ENCODE measurements at places on chromosomes 16 and 17.
A peak's percentile ranks its signal among the peaks of the same experiment; 100 is the strongest.

DNA sequence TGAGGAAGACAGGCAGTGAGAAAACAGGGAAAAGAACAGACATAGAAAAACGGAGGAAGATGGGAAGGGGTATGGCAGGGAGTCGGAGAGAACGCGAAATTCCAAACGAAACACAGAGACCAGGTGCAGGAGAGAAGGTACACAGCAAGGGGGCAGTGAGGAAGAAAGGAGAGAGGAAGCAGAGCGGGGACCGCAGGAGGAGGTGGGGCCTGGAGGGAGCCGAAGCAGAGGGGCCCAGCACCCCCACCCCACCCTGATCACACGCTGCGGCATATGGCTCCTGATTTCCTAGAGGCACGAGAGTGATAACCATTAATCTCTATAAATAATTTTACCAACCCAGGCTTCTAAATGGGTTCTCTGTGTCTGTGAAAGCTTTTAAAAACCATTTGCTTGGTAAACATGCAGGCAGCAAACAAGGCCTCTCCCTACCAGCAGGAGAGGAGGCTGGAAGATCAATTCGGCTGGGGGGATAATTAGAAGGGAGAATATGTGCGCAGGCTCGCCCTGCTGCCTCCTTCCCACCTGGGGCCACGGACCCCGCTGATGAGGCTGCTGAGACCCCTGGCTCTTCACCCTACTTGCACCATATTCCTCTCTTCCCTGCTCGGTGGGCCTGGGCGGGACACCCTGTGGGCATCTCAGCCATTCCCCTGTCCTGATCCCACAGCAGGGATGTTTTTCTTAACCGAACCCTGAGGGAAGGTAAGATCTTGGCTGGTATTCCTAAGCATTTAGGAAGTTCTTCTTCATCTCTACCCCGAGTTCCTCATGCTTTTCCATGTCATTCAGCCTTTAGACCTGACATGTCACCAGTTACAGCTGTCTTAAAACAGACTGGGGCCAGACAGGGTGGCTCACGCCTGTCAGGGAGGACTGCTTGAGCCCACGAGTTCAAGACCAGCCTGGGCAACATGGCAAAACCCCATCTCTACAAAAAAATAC lies 86.7 kb downstream of the TMEM132E start:
- DNase-seq = no peak

- DNase-seq = peak; percentile 4
These were observed 192.4 kb upstream of the HSBP1 start for GRCh38 chr16:83615141-83615952.

GRCh38 chr17:76937238-76937637 lies 69.0 kb downstream of the MGAT5B start:
- DNase-seq = no peak

GRCh38 chr17:27970587-27970986 lies 71.9 kb upstream of the NLK start:
- DNase-seq = no peak

GRCh38 chr17:82913304-82914043 lies 73.7 kb upstream of the ZNF750 start:
- no peak for DNase-seq

DNA sequence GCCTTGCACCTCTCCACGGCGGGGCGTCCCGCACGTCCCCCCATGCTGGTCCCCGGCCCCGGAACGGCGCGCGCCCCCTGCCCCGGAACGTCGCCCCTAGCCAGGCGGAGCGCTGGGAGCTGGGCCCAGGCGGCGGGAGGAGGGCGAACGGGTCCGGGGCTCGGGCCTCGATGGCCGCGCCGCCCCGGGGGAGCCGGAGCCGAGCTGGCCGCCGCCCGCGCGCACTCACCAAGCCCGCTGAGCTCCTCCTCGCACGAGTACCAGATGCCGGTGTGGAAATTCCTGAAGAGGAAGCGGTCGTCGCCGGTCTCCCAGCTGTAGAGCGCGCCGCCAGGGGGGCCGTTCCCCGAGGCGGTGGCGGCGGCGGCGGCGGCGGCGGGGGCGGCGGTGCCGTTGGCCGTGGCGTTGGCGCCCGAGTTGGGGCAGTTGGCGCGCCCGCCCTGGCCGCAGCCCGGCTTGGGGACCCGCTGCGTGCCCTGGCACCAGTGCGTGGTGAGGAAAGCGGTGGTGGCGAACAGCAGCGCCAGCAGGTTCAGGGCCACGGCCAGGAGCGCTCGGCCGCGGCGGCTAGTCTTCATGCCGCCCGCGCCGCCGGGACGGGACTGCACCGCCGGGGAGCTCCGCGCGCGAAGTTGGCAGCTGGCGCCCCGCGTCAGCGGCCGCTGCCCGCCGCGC lies 530 bp downstream of the GSG1L start:
- no peak for DNase-seq

- DNase-seq = no peak
These were observed 1.4 kb downstream of the AOC3 start for GRCh38 chr17:42852351-42852750.

GRCh38 chr16:86892509-86892908 lies 314.2 kb downstream of the FOXL1 start:
- no peak for DNase-seq

DNA sequence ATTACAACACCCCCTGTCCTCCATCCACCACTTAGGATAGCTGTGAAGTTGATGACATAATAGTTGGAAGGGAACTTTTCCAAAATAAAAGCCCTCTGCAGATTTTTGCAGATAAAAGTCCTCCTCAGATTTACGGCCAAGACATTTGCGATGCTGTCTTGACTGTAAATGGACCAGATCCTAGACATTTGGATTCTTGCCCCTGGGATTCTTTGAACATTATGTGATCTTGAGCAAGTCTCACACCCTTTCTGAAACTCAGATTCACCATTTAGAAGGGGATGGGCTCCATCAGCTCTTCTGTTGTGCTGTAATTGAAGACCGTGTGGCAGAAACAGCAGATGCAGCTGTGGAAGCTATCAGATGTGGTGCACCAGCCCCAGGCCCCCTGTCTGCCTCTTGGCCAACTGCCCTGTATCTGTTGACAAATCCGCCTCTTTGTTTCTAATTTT lies 153.9 kb upstream of the CACNG3 start:
- no peak for DNase-seq

GRCh38 chr17:81162491-81162890 lies 2.8 kb upstream of the PVALEF start:
- no peak for DNase-seq

GRCh38 chr17:77186141-77186604 lies 45.4 kb downstream of the SEC14L1 start:
- DNase-seq = peak; percentile 52

GRCh38 chr17:82105882-82106687 lies 8.0 kb upstream of the FASN start:
- peak; percentile 79 for DNase-seq

DNA sequence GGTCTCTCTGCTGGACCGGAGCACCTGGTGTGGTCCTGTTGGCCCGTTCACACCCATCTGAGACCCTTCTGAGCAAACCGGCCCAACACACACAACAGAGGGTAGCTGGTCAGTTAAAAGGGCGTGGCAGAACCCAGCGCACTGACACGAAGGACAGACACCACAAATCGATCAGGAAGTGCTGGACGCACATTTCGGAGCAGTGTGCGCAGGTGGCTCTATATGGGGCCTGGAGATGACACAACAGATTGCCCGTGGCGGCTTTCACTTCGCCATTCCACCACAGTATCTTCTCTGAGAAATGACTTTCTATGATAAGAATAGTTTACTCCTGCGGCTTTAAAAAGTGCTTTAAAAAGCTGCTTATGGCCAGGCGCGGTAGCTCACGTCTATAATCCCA lies 12.5 kb downstream of the CCDC57 start:
- no peak for DNase-seq

- DNase-seq = no peak
These were observed 11.6 kb downstream of the SUPT4H1 start for GRCh38 chr17:58340405-58340876.

GRCh38 chr17:13420878-13421277 lies 180.9 kb downstream of the HS3ST3A1 start:
- peak; percentile 43 for DNase-seq

DNA sequence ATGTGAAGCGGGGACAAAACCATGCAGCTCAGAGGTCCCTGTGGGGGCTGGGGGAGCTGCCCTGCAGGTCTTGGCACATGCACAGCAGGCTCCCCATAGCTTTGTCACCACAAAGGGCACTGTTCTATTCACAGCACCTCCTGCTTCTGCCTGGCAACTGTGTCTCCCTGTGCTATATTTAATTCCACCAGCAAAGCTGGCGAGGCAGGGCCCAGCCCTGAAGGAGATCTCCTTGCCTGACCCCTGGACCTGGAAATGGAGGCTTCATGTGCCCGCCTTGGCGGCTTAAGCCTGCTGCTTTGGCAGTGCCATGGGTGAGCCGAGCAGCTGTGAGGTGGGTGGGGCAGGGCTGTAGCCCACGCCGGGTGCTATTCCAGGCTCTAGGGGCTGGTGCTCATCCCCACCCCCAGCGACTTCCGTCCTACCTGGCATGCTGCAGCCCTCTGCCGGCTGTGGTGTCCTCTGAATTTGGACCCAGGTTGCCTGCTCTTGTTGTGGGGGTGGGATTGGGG lies 6.8 kb downstream of the LDHD start:
- peak; percentile 32 for DNase-seq

GRCh38 chr17:30556374-30557332 lies 79.4 kb downstream of the GOSR1 start:
- no peak for DNase-seq

DNA sequence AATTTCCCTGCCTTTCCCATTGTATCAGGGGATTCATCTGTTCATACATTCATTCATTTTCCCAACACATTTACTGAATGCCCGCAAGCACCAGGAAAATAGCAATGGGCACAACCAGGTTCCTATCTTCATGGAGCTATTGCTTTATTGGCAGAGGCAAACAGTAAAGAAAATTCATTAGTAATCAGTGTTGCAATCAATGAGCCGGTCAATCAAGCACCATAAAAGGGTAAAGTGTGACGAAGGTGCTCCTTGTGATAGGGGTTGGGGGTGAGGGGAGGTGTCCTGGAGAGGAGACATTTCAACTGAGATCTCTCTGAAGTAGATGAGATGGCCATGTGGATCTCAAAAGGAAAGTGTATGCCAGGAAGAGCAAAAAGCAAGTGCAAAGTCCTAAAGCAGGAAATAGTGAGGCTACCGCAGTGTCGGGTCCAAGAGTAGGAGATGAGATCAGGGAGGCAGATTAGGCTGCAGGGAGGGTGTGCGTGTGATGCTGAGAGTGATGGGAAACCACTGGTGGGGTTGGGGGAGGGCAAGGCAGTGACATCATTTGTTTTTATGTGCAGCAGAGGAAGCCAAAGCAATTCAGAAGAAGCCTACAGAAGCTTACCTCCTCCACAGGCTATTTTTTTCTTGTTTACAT lies 28.4 kb downstream of the CDH13 start:
- DNase-seq = peak; percentile 90

DNA sequence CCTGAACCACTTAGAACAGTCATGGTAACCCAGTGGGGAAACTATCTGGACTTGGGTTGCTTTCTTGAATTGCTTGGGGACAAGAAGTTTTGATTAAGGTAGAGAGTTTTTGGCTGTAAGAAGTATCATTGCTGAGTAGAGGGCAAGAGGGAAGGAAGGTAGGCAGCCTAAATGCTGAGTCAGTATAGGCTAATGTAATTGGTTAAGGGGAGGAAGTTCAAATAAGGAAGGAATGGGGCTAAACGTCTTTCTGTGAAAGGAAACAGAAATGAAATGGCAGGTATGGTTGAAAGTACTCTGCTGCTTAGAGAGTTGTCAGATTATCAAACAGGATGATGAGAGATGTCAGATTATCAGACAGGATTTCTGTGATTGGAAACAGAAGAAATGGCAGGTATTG lies 20.3 kb downstream of the KPNB1 start:
- DNase-seq = no peak

GRCh38 chr17:1906662-1907101 lies 76.9 kb downstream of the RPA1 start:
- DNase-seq = no peak

GRCh38 chr16:10941127-10941933 lies 938 bp downstream of the DEXI start:
- DNase-seq = peak; percentile 30

GRCh38 chr16:10078541-10078949 lies 103.7 kb downstream of the GRIN2A start:
- no peak for DNase-seq

GRCh38 chr17:38733982-38734973 lies 4.1 kb downstream of the CISD3 start:
- no peak for DNase-seq

DNA sequence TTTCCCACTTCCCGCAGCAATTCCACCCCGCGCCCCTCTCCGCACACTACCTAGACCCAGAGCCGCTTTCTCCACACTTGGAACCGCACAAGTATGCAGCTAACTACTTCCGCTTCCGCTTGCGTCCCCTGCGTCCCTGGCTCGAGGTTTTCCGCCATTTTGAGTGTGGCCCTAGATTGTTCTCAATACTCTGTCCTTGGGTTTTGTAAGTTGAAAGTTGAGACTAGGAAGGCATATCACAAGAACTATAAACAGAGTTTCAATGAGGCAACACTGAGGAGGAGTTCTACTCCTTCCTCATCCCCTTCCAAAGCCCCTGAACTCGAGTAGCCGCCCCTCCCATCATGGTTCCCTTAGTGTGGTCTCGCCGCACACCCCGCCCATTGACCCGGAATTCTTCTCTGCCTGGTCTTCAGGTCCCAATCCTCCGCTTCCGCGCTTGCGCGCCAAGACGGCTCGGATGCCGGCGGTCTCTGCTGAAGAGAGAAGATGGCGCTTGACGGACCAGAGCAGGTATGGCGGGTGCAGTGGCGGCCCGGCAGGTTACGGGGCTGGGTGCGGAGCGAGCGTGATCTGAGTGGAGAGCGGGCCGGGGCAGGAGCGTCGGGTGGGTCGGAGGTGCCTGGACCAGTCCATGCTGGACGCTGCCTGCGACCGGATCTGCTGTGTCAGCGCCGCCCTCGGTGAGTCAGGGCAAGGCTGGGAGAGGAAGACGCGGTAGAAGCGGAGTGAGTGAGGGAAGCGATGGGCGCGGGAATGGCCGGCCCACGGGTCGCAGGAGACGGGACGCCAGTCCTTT lies at the start of the genes FTSJ3 and PSMC5:
FTSJ3 (minus strand) TSS at position 662 of the 799 bp plus-strand sequence. CDS start 761 bp downstream, outside the sequence.
PSMC5 (plus strand) TSS at position 430 of the 799 bp plus-strand sequence; CDS start at position 490, 60 bp downstream.
- peak; percentile 95 for DNase-seq

DNA sequence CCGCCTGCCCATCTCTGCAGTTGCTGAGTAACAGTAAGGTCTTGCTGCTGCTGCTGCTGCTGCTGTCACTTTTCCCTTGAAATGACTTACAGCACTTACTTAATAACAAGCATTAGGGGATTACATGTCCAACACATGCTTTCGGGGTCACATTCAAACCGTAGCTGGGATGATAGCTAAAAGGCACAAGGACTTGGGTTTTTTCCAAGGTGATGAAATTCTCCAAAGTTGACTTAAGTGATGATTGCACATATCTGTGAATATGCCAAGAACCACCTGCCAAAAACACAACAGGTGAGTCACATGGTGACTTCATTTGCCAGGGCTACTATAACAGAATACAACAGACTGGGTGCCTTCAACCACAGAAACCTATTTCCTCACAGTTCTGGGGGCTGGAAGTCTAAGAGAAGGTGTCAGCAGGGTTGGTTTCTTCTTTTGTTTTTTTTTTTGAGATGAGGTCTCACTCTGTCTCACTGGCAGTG lies 121.9 kb upstream of the TNRC6C start:
- peak; percentile 96 for DNase-seq

- no peak for DNase-seq
These were observed 117.0 kb downstream of the AATF start for GRCh38 chr17:37065486-37066321.

DNA sequence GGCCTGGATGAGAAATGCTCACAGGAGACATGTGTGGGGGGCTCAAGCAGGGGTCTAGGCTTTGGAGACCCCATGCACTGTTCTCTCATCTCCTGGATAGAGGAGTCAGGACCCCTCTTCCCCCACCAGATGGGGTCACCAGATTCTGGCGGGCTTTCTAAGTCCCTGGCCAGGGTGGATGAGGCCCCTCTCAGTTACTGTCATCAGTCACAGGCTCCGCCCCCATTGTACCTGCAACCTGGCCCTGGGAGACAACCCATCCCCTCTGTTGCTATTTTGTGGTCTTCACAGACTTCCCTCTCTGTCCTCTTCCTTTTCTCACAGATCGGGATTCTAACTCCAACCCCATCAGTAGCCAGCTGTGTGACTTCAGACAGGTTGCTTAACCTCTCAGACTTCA lies 33.5 kb upstream of the NDRG4 start:
- no peak for DNase-seq

All from kidney tubule cell (primary cell).